ENCODE measurements at places on chromosomes 5 and 9.

DNA sequence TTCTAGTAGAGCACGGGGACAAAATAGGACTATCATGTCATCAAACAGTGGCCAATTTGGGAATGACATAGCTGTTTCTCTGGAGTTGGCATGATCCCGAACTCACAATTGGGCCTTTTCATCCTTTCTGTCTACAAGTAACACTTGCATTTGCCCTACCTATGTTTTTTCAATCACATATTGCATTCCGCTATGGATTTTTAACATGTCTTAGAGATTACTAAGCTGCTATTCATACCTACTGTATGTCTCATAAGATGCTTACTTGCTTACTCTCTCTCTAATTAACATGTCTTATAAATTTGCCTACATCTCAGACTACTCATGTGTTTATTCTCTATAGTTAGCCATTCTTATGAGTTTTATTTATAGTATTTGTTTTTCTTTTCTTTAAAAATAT is 341.2 kb upstream of the CTNND2 start:
- no peak for DNase-seq

DNA sequence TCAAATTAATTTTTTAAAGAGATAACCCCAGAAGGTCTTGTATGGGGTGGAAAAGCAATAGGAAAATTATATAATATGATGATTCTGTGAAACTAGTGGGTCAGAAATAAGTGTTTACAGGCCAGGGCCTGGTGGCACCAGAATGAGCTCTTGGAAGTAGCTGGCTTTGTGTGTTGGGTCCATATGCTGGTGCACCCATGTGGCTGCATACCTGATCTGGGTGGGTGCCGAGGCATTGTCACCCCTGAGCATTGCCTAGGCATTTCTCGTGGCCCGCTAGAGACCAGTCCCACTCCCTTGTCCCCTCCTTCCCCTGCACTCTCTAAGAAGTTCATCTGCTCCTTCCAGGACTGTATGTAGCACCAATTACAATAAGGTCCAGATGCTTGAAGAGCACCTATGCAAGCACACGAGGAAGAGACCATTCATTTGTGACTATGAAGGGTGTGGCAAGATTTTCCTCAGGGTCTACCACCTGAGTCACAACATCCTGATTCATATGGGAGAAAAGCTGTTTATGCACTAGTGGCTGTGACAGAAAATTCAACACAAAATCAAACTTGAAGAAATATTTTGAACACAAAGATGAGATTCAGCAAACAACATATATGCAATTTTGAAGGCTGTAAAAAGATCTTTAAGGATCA is 19.8 kb upstream of the IL33 start:
- no peak for DNase-seq

DNA sequence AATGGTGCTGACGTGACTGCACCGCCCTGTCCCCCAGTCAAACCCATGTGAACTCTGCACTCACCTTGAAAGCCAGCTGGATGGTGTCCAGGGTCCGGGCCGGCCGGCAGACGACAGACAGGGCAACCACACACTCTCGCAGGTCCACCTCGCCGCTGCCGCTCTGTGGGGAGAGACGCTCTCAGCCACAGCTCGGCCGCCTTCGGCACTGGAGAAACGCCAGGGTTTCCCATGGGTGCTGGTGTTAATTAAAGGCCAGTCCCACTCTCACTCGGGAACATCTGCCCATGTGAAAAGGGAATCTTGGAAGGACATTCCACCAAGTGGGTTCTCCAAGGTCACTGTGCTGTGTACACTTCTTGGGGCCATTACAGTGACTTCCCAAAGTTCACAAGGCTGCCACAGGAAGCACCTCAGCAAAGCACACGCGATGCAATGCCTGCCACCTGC is 25.5 kb upstream of the SLC6A3 start:
- DNase-seq, result no peak

GRCh38 chr5:149739371-149739770 is 9.3 kb downstream of the PPARGC1B start:
- no peak for DNase-seq

- no peak for DNase-seq
Observed at GRCh38 chr9:110344821-110345220, 7.2 kb upstream of the TXNDC8 start.
